Globus pallidus (tissue), 1 donor: ENCODE measurements at places on chromosomes 16 and 17.

DNA sequence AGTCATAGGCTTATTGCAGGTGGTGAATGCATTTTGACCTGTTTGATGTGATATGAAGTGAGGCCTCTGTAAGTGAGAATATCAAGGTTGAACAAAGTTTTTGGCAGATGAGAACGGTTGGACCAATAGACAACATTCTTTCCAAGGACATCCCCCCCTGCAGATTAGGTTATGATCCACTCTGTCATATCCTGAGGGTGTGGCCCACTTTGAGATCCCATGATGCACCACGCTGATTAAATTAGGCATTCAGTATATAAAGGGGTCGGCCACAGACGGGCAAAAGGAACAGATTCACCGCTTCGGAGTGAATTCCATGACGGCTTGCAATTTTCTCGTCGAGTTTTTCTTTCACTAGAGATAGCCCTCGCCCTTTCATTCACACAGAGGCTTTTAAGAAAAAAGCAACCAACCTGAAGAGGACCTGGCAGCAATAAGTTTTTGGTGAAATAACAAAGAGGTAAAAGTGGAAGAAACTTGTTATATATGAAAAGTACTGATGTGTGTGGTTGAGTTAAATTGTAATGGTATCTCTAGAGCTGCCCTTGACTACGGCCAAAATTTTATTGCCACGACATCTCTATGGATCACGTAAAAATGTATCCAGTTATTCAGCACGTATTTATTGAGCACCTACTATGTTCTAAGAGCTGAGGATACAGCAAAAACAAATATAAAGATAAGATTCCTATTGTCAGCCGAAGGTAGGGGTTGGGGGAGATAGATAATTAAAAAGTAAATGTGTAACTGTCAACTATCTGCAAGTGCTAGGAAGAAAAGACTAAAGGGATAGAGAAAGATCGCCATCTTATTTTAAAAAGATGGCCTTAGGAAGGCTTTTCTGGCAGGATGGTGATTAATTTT lies 1.7 kb upstream of the RBBP6 start:
- DNase-seq = no peak

GRCh38 chr17:43755389-43755875 lies 3.2 kb downstream of the SOST start:
- DNase-seq = no peak

DNA sequence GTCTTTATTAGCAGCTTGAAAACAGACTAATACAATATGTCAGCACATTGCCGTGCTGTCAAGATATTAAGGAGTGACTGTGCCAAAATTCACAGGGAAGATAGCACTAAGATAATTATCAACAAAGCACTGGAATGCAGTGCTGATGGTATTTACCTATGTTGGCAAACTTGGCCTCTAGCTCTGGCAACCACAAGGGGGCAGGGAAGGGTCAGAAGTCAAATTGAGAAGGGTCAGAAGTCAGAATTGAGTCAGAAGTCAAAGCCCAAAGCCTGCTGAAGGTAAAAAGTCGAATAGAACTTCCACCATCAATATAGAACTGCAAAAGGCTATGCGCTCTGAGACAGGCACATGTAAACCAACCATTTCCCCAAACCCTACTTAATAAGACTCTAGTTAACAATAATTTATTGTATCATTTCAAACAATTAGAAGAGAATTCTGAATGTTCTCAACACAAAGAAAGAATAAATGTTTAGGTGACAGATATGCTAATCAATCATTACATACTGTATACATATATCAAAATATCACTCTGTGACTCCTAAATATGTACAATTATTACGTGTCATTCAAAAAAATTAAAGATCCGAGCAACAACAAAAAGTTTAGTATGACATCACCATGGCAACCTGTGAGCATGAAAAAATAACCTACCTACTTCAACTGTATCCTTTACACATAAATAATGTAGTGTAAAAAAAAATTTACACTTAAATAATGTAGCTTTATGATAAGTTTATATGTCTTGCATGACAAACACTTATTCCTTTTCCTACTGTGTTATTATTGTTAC lies 916.1 kb downstream of the KCNJ2 start:
- peak; percentile 9 for DNase-seq

DNA sequence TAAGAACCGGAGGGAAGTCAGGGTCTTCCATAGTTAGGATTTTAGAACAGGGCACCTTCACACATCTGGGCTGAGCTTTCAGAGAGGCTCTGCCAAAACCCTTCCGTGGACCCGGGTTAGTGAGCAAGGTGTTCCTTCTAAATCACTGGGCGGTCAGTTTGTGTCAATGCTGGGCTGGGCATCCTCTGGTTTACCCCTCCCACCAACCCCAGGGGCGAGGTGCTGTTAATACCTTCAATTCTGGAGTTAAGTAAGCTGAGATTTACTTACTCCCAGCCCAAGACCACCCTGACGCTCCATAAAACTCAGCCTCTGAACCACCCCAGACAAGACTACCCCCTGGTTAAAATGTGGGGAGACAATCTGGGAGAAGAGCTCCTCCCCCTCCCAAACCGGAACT lies 1.0 kb downstream of the TMEM92 start:
- no peak for DNase-seq

GRCh38 chr16:70152578-70153302 lies 20.8 kb upstream of the CLEC18C start:
- no peak for DNase-seq

- no peak for DNase-seq
These were observed 11.7 kb upstream of the CNTNAP4 start for GRCh38 chr16:76265434-76266045.

DNA sequence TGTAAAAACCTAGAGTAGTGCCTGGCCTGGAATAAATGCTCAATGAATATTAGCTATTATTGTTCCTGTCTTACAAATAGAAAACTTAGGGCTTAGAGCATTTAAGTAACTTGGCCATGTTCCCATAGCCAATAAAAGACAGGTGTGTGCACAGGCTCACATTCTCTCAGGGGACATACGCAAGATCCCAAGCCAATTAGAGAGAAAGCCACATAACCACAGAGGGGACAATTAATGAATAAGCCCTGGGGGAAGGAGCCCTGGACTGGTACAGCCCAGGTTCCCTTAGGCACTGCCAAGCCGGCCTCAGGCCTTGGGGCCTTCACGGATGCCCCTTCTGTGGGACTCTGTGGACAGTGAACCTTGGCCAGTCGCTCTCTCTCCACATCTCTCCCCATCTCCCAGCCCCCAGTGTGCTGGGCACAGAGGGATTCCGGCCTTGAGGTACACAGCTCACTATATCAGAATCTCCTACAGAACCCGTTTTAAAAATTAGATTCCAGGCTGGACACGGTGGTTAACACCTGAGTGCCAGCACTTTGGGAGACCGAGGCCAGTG lies 27.3 kb upstream of the ABCC12 start:
- no peak for DNase-seq

DNA sequence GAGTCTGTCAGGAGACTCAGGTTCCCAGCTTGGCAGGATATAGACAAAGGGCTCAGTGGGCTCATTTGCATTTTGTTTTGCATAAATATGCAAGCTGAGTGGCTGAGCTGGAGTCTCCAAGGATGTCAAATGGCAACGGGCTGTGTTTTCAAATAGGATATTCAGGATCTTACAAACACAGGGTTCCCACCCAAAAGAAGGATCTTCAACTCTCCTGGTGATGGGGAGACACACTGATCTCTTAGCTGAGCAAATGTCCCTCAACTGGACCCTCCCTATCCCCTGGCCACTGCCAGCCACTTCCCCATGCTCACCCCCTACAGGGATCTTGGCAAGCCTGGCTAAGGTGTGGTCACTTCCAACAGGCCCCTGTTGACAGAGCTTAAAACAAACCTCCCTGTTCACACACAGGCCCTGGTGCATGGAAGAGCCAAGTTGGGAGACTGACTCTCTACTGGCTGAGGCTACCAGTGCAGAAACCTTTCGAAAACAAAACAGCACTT lies 61.6 kb downstream of the SOX9 start:
- DNase-seq = peak; percentile 56

DNA sequence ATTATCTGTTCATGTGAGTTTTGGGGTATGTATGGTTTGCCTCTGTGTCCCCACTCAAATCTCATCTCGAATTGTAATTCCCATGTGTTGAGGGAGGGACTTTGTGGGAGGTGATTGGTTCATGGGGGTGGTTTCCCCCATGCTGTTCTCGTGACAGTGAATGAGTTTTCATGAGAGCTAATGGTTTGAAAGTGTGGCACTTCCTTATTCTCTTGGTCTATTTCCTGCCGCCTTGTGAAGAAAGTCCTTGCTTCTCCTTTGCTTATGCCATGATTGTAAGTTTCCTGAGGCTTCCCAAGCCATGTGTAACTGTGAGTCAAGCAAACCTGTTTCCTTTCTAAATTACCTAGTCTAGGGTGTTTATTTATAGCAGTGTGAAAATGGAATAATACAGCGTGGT lies 128.1 kb upstream of the HS3ST4 start:
- DNase-seq = no peak

DNA sequence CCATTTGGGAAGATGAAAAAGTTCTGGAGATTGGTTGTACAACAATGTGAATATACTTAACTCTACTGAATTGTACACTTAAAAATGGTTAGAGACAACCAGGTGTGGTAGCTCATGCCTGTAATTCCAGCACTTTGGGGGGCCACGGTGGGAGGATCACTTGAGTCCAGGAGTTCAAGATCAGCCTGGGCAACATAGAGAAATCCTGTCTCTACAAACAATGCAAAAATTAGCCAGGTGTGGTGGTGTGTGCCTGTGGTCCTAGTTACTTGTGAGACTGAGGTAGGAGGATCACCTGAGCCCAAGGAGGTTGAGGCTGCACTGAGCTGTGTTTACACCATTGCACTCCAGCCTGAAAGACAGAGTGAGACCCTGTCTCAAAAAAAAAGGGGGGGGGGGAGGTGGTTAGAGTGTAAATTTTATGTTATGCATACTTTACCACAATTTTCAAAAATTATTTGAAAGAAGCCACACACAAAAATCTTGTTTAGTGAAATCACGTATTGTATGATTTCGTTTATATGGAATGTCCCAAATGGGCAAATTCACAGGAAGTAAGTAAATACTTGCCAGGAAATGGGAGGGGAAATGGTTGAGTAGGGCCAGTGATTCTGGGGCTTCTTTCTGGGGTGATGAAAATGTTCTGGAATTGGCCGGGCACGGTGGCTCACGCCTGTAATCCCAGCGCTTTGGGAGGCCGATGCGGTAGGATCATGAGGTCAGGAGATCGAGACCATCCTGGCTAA lies 37.1 kb upstream of the AMZ2 start:
- no peak for DNase-seq

DNA sequence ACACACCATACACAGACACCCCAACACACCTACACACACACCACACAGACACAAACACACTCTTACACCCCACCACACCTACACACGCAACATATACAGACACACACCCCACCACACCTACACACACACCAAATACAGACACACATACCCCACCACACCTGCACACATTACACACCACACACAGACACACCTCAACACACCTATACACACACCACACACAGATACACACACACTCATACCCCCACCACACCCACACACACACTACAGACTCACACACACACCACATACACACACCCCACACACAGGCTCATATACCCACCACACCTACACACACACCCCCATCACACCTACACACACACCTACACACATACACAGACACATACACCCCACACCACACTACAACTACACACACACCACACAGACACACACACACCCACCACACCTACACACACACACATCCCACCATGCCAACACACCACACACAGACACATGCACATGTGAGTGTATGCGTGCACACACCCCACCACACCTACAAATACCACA lies 31.4 kb downstream of the GPT2 start:
- no peak for DNase-seq

- DNase-seq = peak; percentile 18
These were observed 46.8 kb downstream of the TIMM22 start for GRCh38 chr17:1043601-1044251.

- DNase-seq = no peak
These were observed 40.5 kb upstream of the DYNLRB2 start for GRCh38 chr16:80500116-80500859.
